ENCODE measurements at places on chromosomes 1 and 21.

DNA sequence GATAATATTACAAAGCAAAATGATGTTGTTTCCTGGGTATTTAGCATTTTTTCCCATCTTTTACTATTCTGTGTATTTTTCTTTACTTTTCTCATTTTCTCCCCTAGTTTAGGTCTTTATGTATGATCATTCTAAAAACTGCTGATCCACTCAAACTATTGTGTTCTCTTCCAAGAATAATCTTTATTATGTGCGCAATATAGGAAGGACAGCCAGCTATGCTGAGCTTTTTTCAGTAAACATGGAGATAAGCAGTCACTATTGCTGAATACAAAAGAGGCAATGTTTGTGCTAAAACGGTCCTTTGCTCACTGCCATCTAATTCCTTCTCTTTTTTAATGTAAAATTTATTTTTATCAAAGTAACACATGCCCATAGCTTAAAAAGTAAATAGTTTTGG, 6.7 kb upstream of the PTBP2 start:
- no peaks in the 10 kb centered on the region for H3K27me3 ChIP-seq
- no peak overlapping the region for H3K27ac ChIP-seq
- DNase-seq, result no peak
- H3K4me1 ChIP-seq, result no peaks in the 10 kb centered on the region

- H3K36me3 ChIP-seq, result no peaks in the 10 kb centered on the region
- no peaks in the 10 kb centered on the region for H3K27me3 ChIP-seq
- H3K27ac ChIP-seq, result no peak overlapping the region
- DNase-seq, result no peak
Measured at GRCh38 chr1:212310383-212310782, 25.2 kb downstream of the PPP2R5A start.

DNA sequence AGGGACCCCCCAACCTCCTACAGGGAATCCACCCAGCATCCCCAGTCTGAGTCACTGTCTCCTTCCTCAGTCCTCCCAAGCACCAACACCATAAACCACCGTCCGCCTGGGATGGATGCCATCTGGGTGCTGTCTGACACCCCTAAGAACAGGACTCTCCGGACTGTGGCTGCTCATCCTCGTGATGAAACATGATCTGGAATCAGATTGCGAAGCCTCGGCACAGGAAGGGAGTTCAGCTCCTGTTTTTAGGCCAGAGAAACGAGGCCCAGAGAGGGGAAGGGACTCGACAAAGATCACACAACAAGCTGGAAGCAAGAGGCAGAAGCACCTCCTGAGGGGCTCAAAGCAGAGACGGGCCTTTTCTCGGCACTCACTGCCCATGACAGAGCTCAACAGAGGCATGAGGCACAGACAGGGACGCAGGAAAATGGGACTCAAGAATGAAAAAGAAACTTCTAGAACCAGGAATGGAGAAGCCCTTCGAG, 8.4 kb downstream of the KCNN3 start:
- H3K27me3 ChIP-seq, result peaks cover 7% of the 10 kb centered on the region
- H3K4me3 ChIP-seq, result no peak overlapping the region
- H3K27ac ChIP-seq, result no peak overlapping the region
- H3K36me3 ChIP-seq, result peaks cover 26% of the 10 kb centered on the region
- peaks cover 86% of the 10 kb centered on the region for H3K4me1 ChIP-seq

DNA sequence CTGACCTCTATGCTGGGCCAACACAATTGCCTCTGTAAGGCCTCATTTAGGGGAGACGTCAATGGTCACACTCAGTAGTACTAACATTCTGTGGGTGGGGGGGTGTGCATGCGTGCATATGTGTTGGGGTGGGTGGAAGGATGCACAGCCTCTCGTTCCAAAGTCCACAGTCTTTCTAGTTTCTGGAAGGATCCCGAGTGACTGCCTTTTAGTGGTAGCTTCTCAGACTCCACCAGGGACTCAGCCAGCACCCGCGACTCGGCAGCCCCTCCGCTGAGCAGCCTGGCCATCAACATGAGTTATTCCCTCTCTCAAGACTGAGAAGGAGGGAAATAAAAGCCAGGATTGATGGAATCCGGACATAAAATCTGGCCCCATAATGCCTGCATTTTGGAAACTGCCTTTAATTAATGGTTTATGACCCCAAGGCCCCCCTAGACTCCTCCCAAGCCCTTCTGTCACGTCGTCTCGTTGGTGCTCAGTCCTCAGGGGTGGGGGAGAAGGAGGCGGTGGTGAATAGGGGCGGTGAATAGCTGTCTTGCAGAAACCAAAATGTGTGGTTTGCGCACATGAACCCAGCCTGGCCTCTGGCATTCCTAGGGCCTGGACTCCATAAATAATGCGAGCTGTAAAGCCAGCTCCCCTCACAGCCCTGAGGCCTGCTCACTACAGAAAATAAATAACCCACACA, 65.1 kb upstream of the TMEM51 start:
- peaks cover 28% of the 10 kb centered on the region for H3K4me1 ChIP-seq
- DNase-seq, result no peak
- no peaks in the 10 kb centered on the region for H3K27me3 ChIP-seq
- H3K36me3 ChIP-seq, result peaks cover 2% of the 10 kb centered on the region
- H3K4me3 ChIP-seq, result no peak overlapping the region

DNA sequence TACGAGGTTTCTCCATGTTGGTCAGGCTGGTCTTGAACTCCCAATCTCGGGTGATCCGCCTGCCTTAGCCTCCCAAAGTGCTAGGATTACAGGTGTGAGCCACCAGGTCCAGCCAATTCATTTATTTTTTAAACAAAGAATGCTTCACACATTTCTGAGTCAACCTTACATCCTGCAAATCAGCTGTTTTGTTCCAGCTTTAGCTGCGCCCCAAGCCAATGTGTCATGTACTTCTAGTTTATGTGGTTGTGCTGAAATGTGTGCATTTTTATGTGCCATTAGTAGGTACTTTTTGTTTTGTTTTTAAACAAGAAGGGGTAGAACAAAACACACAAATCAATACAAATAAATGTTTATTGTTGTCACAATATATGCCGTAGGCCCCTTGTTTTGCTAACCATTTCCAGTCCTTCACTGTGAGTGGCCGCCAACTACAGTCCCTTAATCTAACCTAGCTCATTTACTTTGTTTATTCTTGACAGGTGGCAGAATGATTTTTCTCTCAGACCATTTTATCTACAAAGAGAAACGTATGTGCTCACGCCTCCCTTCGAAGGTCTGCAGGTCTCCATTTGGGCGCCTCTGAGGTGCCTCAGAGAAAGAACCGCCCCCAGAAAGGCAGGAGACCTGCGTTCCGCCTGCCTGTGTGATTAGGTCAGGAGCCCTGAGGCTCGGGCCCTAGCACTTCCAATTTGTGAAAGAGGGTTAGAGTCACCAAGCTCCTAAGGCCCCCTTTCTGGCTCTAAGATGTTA, 2.8 kb upstream of the CASQ2 start:
- no peak overlapping the region for H3K4me3 ChIP-seq
- H3K36me3 ChIP-seq, result no peaks in the 10 kb centered on the region
- H3K27me3 ChIP-seq, result no peaks in the 10 kb centered on the region
- DNase-seq, result no peak
- no peak overlapping the region for H3K27ac ChIP-seq

DNA sequence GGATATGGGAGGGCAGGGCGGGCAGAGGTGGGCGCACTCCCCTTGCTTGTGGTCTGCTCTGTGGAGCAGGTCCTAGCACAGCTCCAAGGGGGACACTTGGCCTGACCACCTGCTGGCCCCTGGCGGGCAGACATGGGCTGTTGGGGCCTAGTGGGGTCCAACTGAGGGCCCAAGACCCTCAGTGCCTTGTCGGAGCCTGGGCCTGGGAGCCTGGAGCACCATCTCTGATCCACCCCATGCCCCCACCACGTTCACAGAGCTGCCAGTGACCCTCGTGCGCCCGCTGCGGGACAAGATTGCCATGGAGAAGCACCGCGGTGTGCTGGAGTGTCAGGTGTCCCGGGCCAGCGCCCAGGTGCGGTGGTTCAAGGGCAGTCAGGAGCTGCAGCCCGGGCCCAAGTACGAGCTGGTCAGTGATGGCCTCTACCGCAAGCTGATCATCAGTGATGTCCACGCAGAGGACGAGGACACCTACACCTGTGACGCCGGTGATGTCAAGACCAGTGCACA, 70.6 kb downstream of the OBSCN start:
- no peak overlapping the region for H3K27ac ChIP-seq
- peaks cover 85% of the 10 kb centered on the region for H3K36me3 ChIP-seq
- H3K4me3 ChIP-seq, result no peak overlapping the region
- DNase-seq, result no peak
- peaks cover 5% of the 10 kb centered on the region for H3K27me3 ChIP-seq
- H3K4me1 ChIP-seq, result peaks cover 18% of the 10 kb centered on the region

DNA sequence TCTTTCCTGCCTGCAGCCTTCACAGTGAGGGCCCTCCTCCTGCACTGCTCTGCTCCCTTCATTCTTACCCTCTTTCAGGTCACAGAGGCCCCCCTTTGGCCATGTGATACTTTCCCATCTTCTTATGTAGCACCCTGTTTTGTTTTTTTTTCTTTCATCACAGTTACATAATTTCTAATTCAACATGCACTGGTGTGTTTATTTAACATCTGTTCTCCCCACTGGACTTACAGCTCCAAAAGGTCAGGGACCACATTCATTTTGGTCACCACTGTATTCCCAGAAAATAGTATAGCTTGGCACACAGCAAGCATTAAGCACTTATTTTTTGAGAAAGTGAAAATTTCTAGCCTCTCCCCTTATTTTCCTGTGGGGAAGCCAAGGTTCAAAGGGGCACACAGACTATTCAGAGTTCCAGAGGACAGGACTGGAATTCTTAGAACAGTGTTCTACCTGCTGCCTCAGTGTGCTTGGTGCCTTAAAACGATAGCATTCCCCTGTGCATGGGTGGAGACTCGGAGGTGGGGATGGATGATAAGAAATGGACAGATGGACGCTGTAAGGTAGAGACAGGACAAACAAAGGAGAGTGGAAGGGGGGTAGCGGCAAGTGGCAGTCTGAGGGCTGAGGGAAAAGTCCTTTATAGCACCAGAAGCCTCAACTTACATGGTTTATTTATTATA, 5.3 kb downstream of the DENND2D start:
- no peak overlapping the region for H3K27ac ChIP-seq
- no peak overlapping the region for H3K4me3 ChIP-seq
- peaks cover under 1% of the 10 kb centered on the region for H3K27me3 ChIP-seq
- H3K4me1 ChIP-seq, result no peaks in the 10 kb centered on the region

- H3K4me1 ChIP-seq, result peaks cover 5% of the 10 kb centered on the region
- H3K27me3 ChIP-seq, result no peaks in the 10 kb centered on the region
- no peaks in the 10 kb centered on the region for H3K36me3 ChIP-seq
Measured at GRCh38 chr1:22273686-22274681, 131.1 kb upstream of the WNT4 start.
